Mammary epithelial cell (primary cell): ENCODE measurements at places on chromosomes 2 and 18.

DNA sequence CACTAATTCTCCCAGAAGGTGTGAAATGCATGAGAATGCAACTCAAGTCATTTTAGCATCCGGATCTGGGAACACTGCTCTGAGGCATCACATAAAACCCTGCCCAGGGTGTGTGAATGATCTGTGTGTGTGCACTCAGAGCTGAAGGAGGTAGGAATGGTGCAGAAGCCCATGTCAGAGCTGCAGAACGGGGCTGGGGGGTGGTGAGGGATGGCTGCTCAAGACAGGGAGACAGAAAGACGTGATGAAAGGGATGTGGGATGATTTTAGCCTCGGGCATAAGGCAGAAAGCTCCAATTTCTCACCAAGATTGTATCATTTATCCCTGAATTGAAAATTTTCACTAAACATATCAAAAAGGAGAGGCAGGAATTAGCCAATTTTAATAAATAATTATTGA, 369.1 kb downstream of the EIPR1 start:
- DNase-seq = no peak

DNA sequence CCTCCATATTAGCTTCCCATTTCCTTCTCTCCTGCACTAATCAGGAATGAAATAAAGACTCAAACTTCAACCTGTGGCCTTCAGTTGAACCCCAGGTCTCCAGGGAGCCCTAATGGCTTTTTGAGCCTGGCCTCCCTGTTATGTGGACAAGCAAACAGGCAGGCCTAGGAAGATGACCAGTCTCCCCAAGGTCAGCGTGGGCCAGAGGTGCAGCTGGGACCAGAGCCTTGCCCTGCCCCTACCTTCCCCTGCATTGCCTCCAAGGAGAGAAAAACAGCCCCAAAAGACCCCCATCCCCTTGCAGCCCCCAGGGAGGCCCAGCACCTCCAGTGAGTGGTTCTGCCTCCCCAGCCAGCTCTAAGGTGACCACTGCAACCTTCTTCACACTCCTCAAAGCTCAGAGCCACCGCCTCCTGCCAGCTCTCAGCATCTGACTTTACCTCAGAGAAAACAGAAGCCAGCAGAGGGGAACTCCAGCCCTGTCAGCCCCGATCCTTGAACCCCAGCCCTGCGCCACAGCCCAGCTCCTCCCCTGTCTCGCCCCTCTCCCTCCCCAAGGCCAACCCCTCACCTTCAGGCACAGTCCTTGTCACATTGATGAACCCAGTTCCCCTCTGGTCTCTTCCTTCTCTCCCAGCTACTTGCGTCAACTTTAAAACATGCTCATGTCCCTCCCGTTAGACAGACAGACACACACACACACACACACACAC, 59.5 kb upstream of the ID2 start:
- DNase-seq = no peak

DNA sequence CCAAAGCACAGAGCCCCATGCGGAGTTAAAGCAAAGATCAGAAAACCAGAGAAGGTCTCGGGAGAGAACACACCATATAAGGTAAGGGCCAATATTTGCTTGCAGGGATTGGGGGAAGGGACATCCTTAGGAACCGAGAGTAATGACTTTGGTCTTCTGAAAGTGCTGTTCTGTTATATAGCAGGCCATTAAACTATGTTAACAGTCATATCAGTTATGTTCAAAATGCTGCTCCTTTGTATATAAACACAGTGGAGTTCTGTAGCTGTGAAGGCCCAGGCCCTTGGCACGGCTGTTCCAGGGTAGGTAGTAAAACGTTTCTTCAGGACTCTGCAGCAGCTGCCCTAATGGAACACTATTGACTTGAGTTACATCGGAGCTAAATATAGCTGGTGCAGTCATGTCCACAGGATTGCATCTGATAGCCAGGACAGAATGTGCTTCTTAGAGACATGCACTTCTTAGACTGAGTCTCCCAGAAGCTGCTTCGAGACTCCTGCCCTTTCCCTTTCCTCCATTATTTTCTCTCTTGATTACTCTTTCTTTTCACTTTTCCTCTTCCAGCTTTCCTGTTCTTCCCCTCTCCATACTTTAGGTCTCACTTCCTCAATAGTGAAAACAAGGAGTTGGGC, 122.4 kb downstream of the SETBP1 start:
- no peak for DNase-seq

DNA sequence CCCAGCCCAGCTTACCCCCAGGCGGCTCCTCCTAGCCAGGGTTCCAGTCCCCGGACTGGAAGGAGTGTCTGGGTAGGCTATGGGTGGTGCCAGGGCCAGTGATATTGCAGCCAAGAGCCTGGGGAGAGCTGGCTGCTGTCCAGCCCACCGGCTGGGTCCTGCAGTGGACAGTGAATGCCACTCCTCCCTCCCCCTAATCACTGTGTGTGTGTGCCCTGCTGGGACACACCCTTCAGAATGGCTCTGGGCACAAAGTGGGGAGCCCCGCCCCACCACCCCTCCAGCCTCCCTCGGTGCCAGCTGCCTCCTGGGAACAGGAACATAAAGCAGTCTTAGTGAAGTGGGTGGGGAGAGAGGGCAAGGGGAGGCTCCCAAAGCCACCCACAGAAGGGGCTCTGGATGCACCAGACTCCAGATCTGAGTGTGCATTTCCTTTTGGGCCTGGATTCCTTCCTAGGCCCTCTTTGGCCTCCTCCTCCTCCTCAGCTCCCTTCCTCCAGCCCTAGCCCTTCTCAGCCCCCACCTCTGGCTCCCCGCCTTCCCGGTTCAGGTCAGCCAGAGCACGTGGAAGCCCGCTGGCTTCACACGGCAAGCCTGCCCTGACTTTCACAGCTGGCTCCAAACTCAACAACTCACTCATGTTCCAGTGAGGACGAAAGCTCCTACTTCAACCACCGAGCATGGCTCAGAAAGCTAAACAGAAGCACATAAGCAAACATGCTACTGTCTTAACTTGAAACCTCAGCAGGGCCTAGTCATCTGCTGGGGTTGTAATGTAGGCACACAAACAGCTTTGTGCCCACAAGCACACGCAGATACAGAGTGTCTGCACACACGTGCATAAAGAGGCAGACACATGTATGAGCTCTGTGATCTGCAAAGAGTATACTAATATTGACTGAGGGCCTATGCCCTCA, 209.2 kb upstream of the SMAD2 start:
- DNase-seq = no peak

DNA sequence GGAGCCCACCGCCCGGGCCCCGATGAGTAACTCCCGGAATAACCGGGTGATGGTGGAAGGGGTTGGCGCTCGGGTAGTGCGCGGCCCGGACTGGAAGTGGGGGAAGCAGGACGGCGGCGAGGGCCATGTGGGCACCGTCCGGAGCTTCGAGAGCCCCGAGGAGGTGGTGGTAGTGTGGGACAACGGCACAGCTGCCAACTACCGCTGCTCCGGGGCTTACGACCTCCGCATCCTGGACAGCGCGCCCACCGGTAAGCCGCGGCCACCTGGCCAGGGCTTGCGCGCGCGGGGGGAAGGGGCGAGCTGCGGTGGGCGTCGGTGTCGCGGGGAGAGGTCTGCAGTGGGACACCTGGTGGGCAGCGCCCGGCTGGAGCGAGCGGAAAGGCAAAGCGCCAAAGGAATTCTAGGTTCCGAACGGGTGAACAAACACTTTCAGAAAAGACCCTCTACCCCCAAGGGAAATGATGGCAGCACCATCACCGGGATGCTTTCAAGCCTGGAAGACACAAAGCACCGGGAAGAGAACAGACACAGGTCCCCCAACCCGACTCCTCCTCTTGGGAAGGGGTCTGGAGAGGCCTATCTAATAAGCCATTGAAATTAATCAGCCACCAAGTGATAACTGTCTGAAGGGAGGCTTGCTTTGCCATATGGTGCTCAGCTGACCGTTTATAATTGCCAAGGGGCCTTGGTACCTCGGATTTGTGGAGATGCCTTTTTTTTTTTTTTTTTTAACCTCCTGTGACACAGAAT, 1.1 kb downstream of the MIB1 start:
- DNase-seq = peak; percentile 23
